ENCODE measurements at places on chromosomes 1 and 21.

GRCh38 chr1:65668368-65668767 lies 124.3 kb upstream of the PDE4B start:
- no peak for DNase-seq

- DNase-seq = no peak
Measured at GRCh38 chr1:71649608-71650007, 568.8 kb upstream of the ZRANB2 start.

- DNase-seq = no peak
Measured at GRCh38 chr1:156308078-156308477, 9.0 kb upstream of the VHLL start.

- DNase-seq = no peak
Measured at GRCh38 chr1:35428360-35428759, 128.8 kb downstream of the KIAA0319L start.

DNA sequence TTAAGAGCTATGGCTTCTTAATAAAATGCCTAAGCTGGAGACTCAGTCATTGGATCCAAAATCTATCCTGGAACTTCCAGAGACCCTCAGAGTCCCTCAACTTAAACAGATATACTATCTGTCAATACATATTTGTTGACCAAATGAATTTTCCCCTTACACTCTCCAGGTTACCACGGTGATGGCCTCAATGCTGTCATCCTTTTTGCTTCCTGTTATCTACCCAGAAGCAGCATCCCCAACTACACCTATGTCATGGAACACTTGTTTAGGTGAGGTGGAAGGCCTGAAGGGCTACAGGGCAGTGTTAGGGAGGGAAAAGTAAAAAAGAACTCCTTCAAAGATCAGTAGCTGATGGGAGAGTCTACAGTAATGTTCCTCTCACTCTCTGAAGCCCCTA lies 4.4 kb upstream of the C1orf56 start:
- DNase-seq = peak; percentile 39

- DNase-seq = no peak
Measured at GRCh38 chr21:34679051-34679450, 10.3 kb downstream of the CLIC6 start.

DNA sequence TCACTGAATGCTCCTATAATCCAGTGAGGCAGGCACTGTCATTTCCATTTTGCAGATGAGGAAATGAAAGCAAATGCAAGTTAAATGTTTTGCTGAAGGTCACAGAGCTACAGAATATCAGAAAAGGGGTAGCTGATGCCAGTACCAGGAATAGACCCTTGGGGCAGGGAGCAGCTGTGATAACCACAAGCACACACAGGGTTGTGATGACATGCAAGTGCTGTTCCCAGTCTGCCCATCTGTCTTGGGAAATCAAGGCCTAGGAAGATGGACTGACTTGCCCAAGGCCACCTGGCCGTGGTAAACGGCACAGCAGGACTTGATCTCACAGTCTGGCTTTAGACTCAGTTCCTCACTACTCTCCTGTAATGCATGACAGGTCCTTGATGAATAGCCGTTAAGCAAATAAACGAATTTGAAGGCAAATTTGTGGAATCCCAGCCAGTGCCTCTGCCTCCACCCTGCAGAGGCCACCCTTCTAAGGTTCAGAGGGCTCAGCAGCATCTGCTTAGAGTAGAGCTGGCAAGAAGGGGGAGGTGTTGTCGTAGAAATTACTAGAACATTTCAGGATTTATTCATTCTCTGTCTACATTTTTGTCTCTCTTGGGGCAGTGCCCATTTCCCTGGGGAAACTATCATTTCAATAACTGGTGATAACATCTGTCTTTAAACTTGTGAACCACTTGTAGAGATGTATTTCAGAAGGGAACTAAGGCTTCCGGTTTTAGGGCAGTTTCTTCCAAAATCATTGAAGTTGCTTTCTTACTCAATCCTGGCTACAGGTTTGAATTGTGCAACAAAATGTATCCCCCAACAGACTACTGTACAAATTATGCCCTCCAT lies 53.2 kb upstream of the MRPS6 start:
- no peak for DNase-seq

- no peak for DNase-seq
Measured at GRCh38 chr1:82110366-82111254, 309.9 kb downstream of the ADGRL2 start.

- no peak for DNase-seq
Measured at GRCh38 chr1:93976711-93977597, 67.7 kb upstream of the GCLM start.

- no peak for DNase-seq
Measured at GRCh38 chr1:214471458-214471857, 79.9 kb downstream of the PTPN14 start.

GRCh38 chr1:40861224-40862003 lies 749 bp downstream of the CITED4 start:
- peak; percentile 30 for DNase-seq

DNA sequence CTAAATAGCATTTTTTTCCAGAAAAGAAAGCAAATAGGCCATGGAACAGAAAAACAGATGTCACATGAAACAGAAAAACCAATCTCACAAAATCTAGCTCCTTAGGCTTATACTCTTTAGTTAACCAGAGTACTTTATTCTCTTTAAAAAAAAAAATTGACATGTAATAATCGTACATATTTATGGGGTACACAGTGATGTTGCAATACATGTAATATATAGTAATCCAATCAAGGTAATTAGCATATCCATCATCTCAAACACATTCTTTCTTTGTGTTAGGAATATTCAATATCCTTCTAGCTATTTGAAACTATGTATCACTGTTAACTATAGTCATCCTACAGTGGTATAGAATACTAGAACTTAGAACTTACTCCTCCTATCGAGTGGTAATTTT lies 20.1 kb downstream of the LBR start:
- no peak for DNase-seq

DNA sequence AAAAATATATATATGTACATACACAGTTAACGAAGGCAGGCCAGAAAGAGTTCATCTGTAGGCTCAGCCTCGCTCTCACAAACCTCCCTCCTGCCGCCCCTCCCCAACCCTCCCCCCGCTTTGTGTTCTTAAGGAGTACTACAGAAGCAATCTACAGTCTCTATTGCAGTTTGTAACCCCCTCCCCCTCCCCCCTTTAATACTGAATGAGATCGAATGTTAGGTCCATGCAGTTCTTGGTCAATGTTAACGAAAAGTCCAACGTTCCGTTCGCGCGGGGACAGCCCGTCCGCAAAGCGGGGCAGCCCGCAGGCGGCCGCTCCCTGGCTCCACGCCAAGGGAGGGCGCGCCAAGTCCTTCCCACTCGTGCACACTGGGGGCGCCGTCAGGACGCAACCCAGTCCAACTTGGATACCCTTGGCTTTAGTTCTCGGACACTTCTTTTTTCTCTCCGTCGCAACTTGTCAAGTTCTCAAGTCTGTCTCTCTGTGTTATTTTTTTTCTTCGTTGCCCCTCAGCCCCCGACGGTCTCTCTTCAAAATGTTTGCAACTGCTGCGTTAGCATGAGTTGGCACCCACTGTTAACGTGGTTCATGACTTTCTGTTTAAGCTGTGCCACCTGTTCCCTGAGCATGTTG lies 2.2 kb downstream of the JUN start:
- peak; percentile 76 for DNase-seq

GRCh38 chr1:77200806-77201205 lies 18.4 kb downstream of the PIGK start:
- no peak for DNase-seq

DNA sequence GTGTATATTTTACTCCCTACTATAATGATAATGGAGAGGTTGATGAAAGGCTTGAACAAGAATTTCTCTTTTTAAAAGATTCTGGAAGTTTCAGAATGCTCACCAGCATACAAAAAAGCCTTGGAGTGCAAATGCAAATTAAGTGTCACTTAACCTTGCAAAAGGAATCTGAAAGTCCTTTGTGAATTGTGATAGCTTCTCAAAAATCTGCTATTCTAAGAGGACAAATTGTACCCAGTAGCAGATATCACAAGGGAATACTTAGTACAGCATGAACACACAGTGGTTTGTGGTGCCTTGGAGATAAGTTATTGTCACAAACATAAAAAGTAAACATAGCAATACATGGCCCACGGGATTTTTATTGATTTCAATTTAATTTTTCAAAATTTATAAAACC lies 1208.3 kb upstream of the B3GALT2 start:
- no peak for DNase-seq

DNA sequence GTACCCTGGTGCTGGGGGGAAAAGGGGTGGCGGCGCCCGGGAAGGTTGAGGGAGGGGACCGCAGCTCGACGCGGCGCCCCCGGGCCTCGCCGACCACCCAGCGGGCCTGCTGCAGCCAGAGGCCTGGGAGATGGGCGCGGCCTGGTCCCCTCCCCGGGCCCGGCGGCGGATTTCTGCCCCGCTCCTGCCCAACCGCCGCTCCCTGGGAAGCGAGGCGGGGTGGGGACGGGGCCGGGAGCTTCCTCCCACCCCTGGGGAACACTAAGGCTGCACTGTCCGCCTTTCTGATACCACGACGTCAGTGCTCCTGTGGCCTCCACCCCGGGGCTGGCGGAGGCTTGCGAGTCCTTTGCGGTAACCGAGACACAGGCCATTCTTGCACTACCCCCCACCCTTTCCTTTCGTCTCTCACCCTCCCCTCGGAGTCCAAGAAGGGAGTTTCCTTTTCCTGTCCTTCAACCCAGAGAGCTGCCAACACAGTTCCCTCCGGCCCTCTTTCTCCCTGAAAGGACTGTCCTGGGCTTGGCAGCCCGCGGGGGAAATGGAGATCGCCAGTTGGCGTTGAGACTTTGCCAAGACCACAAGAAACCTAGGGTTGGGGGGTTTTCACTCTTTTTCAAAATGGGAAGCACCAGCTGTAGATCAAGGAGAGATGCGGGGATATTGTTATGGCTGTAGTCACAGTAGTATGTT lies 742 bp downstream of the SH3GLB1 start:
- peak; percentile 66 for DNase-seq

DNA sequence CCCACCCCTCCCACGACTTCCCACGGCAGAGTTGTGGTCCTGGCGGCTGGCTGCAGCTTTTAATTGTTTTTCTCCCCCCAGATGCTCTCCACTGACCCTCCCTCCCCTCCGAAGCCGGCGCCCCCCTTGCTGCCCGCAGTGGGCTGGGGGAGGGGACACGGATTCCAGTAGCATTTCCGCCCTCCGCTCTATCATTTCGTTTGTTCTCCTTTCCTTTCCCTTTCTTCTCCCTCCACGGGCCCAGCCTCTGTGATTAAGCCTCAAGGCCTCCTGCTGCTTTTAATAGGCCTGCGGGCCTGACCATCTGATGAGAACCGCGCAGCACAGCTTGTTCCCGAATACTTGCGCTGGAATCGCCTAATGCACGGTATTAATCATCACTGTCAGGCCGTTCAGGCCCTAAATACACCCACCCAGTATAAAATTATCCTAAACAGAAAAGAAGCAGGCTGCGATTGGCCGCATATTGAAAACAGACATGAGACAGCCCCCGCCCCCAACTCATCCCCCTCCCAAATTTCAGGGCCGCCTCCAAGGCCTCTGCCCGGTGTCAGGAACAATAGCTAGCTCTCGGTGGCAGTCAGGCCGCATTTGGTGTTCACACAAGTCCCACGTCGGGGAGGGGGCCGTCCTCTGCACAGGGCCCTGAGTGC lies 102.0 kb upstream of the ARHGEF16 start:
- no peak for DNase-seq

DNA sequence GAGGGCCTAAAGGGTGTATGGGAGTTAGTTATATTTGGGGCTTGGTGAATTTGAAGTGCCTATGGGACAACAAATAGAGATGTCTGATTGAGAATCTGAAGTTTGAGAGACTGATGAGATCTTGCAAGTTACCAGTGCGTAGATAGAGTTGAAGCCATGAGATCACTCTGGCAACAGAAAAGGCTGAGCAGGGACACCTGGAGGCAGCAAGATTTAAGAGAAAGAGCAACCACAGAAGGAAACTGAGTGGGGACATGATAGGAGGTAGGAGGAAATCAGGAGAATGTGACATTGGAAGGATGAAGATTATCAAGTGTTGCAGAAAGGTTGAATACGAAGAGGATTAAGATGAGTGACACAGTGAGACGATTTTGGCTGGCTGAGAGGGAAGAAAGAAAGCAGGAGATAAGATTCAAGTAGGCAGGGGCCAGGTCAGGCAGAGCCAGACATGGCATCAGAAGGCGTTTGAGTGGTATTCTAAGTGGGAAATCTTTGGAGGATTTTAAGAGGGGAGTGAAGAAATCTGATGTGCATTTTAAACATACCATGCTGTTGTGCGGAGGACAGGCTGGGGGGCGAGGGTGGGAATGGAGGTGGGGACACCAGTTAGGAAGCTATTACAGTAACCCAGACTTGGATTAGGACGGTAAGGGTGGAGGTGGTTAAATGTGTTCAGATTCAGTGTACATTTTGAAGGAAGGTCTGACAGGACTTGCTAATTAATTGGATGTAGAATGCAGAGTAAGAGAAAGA lies 3.0 kb upstream of the MPL start:
- DNase-seq = no peak

GRCh38 chr1:20325844-20326420 lies 35.3 kb downstream of the VWA5B1 start:
- DNase-seq = no peak

DNA sequence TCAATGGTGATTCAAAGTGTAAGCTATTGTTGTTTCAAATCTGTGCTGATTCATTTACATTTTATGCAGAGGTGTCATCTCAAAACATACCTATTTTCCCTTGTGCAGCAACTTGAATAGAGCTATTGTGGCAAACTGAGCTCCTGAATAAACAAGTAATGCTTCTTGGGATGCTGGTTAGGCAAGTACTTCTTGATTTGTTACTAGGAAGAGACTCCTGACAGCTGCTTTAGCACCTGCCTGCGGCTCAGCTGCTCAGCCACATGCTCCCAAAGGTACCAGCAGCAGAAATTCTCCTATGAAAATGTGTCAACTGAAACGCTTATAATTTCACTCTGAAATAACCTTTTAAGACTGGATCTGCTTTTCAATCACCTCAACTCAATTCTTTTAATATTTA lies 352.3 kb downstream of the RYR2 start:
- DNase-seq = no peak

DNA sequence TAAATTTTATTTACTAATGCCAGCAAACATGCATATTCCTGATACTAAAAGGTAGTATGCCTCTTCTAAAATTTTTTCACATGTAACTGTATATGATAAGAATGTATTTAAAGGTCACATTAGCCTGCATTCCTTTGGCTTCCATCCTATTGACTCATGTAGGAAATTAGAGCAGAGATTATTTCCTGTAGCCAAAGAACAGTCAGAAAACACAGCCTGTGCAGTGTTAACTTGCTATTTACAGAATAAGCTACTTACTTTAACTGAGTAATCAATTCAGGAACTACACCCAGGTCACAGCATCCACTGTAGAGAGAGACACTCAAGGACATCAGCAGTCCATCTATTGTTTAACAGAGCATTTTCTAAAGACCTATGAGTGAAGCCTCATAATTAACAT lies 154.5 kb upstream of the ADGRL4 start:
- no peak for DNase-seq

Data from CD4-positive, alpha-beta T cell treated with Interleukin-17A for 1 hour (primary cell).